ENCODE measurements at places on chromosomes 1 and 21. TPM values are rescaled to one million over a fixed set of nuclear protein-coding genes. Genes with fewer than 3 reads are reported as not detected.

LCE3D gene
- not detected for total RNA-seq

TIMM17A gene
- total RNA-seq: 54.4 TPM

DNA sequence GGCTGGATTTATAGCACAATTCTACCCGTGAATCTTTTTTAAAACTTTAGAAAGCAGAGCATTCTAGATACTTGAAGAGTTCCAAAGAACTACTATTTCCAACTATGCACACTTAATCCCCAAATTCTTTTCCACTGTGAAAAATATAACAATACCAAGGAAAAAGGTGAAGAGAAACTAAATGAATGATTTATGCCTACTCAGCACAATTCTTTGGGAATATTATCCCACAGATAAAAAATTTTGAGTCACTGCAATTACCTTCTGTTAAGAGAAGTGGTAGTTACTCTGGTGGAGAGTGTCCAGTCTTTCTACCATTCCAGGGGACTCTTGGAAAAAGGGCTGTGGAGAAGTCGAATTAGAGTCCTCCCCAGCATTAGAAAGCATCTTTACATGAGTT lies 39.2 kb downstream of the ERO1B start:
- H3K4me1 ChIP-seq: no peaks in the 10 kb centered on the region
- no peaks in the 10 kb centered on the region for H3K27me3 ChIP-seq
- DNase-seq: no peak
- H3K27ac ChIP-seq: no peak overlapping the region
- H3K4me3 ChIP-seq: no peak overlapping the region

DNA sequence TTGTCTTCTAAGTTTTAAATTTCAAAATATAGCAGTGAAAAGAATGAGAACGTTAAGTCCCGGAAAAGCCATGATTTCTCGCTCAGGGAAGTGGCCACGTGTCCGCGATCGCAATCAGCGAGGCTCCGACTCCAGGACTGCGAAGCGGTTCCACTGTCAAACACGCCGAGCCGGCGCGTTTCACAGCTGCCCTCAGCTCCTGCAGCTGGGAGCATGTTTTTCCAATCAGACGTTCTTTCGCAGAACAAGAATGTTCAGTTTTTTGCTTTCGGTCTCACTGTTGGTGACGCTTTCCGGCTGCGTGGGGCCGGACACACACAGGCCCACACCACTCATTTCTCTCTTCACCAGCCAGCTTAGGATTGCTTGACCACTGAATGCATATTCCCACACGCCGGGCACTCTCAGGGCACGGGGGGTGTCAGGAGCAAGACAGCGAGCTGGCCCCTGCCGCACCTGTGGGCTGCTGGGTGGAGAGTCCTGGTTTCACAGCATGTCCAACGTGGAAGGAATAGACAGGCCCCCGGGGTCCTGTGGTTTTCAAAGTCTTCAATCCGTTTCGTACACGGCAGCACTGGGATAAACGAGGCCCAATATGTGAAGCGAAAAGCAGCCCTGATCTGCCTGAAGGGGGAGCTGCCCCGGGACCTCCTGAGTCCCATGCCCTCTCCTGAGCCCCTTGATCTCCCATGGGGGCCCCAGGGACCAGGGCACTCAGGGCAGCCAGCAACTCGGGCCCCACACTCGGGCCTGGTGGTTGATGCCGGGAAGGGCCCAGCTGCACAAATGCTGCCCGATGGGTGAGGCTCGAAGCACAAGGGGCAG lies 47.3 kb upstream of the COL18A1 start:
- no peaks in the 10 kb centered on the region for H3K36me3 ChIP-seq
- H3K27me3 ChIP-seq: peaks cover 10% of the 10 kb centered on the region
- no peak overlapping the region for H3K4me3 ChIP-seq
- DNase-seq: no peak
- H3K27ac ChIP-seq: no peak overlapping the region

DNA sequence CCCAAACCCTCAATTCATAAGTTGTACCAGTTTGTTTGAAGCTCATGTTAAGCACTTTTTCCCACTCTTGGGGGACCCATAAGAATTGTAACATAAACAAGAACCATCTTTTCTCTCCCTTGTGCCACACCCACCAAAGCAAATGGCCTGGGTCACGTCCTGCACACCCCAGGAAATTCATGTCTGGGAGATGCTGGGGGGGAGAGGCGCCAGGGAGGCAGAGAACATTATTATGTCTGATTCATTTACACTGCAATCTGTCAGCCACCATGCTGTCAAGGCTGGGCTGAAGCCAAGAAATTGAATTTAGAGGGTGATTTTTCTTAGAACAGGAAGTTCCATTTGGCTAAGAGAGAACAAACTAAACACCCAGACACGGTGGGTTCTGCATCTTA lies 37.2 kb upstream of the IPO9 start:
- no peak overlapping the region for H3K4me3 ChIP-seq
- no peak for DNase-seq
- H3K4me1 ChIP-seq: no peaks in the 10 kb centered on the region
- no peaks in the 10 kb centered on the region for H3K27me3 ChIP-seq
- H3K36me3 ChIP-seq: no peaks in the 10 kb centered on the region

DNA sequence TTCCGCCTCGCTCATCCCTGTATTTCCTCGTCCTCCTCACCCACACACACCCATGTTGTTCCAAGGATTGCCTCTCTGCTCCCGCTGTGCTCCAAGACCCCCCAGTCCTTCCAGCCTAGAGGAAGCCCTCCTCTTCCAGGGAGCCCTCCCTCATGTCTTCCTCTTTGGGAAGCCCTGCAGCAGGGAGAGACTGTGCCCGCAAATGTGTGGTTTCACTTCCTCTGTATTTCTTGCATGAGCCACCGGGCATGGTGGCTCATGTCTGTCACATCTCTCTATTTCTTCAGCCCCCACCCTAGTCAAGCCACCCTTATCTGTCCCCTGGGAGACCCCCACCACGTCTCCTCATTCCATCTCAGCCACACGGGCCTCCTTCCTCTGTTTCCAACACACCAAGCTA lies 57.5 kb upstream of the PAX7 start:
- H3K27me3 ChIP-seq: peaks cover 4% of the 10 kb centered on the region
- H3K4me1 ChIP-seq: no peaks in the 10 kb centered on the region
- no peak overlapping the region for H3K4me3 ChIP-seq
- H3K27ac ChIP-seq: no peak overlapping the region
- DNase-seq: no peak
- no peaks in the 10 kb centered on the region for H3K36me3 ChIP-seq

GRCh38 chr1:54506594-54506993 lies 41.4 kb upstream of the ACOT11 start:
- H3K27ac ChIP-seq: no peak overlapping the region
- DNase-seq: no peak
- no peaks in the 10 kb centered on the region for H3K27me3 ChIP-seq
- no peaks in the 10 kb centered on the region for H3K36me3 ChIP-seq

DNA sequence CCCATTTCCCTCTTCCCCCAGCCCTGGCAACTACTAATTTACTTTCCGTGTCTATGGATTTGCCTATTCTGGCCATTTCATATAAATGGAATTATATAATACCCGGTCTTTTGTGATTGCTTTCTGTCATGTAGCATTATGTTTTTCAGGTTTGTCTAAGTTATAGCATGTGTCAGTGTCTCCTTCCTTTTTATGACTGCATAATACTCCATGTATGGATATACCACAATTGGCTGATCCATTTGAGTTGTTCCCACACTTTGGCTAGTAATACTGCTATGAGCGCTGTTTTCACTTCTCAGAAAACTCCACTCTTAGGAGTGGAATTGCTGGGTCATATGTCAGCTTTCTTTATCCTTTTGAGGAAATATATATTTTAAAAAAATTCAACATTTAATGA lies 53.7 kb downstream of the HUNK start:
- peaks cover 15% of the 10 kb centered on the region for H3K27me3 ChIP-seq
- H3K27ac ChIP-seq: no peak overlapping the region
- no peaks in the 10 kb centered on the region for H3K36me3 ChIP-seq
- DNase-seq: no peak
- no peak overlapping the region for H3K4me3 ChIP-seq

- no peaks in the 10 kb centered on the region for H3K27me3 ChIP-seq
- H3K4me3 ChIP-seq: no peak overlapping the region
- H3K4me1 ChIP-seq: peaks cover 5% of the 10 kb centered on the region
- no peak overlapping the region for H3K27ac ChIP-seq
Measured at GRCh38 chr1:33399375-33399774, 31.5 kb downstream of the PHC2 start.

DNA sequence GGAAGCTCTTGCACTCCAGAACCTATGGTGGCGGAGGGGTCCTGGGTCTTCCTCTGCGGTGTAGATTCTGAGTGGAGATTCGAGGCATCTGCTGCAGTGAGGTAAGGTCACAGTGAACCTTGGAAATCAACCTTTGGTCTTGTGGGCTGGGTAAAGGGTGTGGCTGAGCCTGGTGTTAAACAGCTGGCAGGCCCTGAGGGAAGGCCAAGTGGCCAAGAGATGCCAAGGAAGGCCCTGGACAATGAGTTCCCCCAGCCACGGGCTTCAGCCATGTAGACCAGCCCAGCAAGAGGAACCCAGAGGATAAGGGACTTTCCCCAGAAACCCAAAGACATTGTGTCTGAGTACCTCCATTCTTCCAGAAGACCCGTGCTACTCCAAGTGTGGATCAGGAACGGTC lies 137.2 kb upstream of the ETS2 start:
- H3K27ac ChIP-seq: no peak overlapping the region
- H3K36me3 ChIP-seq: no peaks in the 10 kb centered on the region
- peaks cover 12% of the 10 kb centered on the region for H3K27me3 ChIP-seq
- H3K4me3 ChIP-seq: no peak overlapping the region
- no peaks in the 10 kb centered on the region for H3K4me1 ChIP-seq

- no peak overlapping the region for H3K4me3 ChIP-seq
- H3K27ac ChIP-seq: no peak overlapping the region
- H3K4me1 ChIP-seq: no peaks in the 10 kb centered on the region
- no peaks in the 10 kb centered on the region for H3K36me3 ChIP-seq
- DNase-seq: no peak
Measured at GRCh38 chr1:208509072-208509471, 264.9 kb upstream of the PLXNA2 start.

- DNase-seq: no peak
- no peaks in the 10 kb centered on the region for H3K4me1 ChIP-seq
- H3K27me3 ChIP-seq: peaks cover 4% of the 10 kb centered on the region
- no peaks in the 10 kb centered on the region for H3K36me3 ChIP-seq
- H3K27ac ChIP-seq: no peak overlapping the region
- no peak overlapping the region for H3K4me3 ChIP-seq
Measured at GRCh38 chr1:78370356-78370755, 120.4 kb upstream of the PTGFR start.

DNA sequence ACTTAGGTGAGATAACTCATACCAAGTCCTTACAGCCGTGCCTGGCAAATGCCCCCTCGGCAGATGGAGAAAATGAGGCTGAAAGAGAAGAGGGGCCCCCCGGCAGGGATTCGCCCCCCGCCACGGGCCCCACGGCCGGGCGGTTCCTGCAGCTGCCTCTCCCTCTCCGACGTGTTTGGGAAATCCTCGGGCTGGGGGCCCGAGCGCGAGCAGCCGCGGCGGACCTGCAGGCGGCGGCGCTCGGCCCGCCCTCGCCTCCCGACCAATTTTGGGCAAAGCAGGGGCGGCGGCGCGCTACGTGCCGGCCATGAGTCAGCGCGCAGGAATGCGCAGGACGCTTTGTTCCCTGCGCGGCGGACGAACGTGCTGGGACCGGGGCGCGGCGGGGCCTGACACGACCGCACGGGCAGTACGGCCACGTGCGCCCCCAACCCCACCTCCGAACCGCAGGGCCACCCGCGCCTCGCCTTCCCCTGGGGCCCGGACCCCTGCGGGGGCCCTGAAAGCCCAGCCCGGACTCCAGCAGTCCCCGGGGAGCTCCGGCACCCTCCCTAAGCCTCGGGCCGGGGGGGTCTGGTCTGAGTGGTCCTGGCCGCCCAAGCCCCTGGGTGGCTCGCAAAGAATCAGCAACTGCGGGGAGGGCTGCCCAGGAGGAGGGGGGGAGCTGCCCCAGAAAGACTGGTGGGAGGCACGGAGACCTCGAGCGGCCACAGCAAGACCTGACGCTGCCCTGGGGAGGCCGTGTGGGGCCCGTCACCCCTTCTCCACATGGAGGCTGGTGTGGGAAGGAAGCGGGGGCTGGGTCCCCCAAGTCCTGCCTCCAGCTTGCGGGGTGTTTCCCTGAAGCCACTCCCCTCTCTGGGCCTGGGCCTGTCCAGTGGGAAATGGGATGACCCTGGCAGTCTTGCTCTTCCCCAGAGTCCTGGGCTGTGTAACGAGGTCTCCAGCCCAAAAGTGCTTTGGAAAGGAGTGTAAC lies 11.9 kb upstream of the EDN2 start:
- peak; percentile 63 for DNase-seq
- H3K4me1 ChIP-seq: peaks cover 7% of the 10 kb centered on the region
- no peak overlapping the region for H3K27ac ChIP-seq
- peak overlapping the region; percentile 53 for H3K4me3 ChIP-seq
- H3K27me3 ChIP-seq: peaks cover 17% of the 10 kb centered on the region

- no peak overlapping the region for H3K27ac ChIP-seq
- H3K27me3 ChIP-seq: no peaks in the 10 kb centered on the region
- no peaks in the 10 kb centered on the region for H3K4me1 ChIP-seq
- DNase-seq: no peak
- no peak overlapping the region for H3K4me3 ChIP-seq
Measured at GRCh38 chr1:193827516-193827915, 641.1 kb upstream of the B3GALT2 start.

- H3K4me3 ChIP-seq: no peak overlapping the region
- H3K27me3 ChIP-seq: no peaks in the 10 kb centered on the region
- peaks cover 11% of the 10 kb centered on the region for H3K4me1 ChIP-seq
- H3K27ac ChIP-seq: no peak overlapping the region
Measured at GRCh38 chr1:50917138-50918137, 42.6 kb downstream of the FAF1 start.

DNA sequence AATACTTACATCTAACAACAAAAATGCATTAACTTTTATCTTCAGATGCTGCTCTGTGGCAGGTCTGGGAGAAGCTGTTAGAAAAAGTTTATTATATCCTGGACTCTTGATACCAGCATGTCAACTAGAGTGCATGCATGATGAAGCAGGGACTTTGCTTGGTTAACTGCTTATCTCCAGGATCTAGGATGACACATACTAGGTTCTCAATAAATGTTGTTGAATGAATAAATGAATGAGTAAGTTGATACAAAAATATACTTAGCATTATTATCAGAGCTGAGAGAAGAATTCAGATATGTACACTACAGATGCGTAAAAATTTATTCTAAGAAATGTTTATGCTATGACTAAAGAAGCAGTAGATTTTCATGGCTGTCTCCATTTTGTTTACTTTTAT lies 304.3 kb downstream of the LTN1 start:
- H3K27me3 ChIP-seq: no peaks in the 10 kb centered on the region
- DNase-seq: no peak
- no peak overlapping the region for H3K27ac ChIP-seq

DNA sequence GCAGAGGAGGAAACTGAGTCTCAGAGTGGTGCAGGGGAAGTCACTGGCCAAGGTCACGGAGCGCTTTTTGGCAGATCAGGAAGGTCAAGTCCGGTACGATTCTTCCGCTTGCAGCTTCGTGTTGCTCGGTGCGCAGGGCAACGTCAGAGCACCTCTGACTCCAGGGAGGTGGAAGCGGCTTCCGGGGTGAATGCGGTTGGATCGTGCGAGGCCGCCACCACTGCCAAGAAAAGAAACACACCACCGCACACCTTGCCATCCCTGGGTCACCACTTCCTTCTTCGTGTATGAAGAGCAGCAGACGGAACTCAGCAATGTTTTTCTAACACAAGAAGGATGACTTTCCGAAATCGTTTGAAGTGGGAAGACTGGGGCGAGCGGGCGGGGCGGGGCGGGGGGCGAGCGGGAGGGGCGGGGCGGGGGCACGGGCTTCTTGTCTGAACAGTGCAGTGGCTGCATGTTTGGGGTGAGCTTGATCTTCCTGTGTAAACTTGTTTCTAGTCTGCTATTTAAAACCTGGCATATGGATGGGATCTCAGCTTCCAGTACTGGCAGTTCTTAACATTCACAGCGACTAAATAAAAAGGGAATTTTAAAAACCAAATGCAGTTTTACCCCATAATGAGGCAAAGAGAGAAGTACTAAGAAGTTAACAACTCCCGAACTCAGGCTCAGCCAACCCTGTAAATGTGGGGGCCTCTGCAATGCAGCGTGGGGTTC lies 300.0 kb downstream of the RRAGC start:
- peak overlapping the region; percentile 81 for H3K27ac ChIP-seq
- H3K4me3 ChIP-seq: peak overlapping the region; percentile 64
- H3K36me3 ChIP-seq: no peaks in the 10 kb centered on the region
